Activated CD8-positive, alpha-beta memory T cell treated with anti-CD3 and anti-CD28 coated beads for 4 hours (primary cell): ENCODE measurements at places on chromosomes 7 and 10.

GRCh38 chr10:128908099-128908498 is 558.9 kb upstream of the MGMT start:
- DNase-seq = no peak

DNA sequence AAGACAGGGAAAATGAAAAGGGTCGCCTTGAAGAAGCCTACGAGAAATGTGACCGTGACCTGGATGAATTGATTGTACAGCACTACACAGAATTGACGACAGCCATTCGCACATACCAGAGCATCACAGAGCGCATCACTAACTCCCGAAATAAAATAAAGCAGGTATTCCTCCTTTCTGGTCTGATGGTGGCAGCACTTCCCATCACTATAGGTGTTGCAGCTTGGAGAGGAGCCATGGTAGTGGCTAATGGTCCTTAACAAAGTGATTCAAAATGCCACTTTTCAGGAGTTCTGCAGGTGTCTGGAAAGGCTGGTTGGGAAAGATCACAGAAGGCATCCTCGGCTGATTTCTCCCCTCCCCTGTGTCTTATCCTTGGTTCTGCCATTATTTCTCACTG is 22.1 kb downstream of the EXOC4 start:
- no peak for DNase-seq

DNA sequence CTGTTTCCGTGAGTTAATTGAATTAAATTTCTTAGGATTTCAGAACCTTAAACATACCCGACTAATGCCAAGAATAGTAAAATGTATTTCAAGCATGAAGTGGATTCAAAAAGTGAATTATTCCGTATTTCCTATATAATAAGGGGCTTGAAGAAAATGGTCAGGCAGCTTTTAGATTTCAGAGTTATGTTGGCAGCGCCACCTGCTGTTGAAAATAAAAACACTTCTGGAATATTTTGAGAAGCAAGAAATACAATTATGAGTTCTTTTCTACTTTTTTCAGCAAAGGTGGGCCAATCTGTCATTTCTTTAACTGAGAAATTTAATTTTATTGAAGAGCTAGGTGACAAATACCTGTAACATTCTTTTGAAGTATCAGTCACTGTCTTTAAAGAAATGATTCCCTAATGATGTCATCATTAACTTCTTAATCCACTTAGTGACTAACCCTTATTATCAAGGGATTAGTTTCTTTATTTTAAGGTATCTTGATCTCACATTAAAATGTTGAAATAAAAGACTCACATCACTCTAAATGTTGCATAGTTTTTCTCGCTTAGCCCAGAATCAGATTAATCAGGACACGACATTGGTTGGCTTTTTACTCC is 36.6 kb upstream of the AGR3 start:
- DNase-seq = no peak

DNA sequence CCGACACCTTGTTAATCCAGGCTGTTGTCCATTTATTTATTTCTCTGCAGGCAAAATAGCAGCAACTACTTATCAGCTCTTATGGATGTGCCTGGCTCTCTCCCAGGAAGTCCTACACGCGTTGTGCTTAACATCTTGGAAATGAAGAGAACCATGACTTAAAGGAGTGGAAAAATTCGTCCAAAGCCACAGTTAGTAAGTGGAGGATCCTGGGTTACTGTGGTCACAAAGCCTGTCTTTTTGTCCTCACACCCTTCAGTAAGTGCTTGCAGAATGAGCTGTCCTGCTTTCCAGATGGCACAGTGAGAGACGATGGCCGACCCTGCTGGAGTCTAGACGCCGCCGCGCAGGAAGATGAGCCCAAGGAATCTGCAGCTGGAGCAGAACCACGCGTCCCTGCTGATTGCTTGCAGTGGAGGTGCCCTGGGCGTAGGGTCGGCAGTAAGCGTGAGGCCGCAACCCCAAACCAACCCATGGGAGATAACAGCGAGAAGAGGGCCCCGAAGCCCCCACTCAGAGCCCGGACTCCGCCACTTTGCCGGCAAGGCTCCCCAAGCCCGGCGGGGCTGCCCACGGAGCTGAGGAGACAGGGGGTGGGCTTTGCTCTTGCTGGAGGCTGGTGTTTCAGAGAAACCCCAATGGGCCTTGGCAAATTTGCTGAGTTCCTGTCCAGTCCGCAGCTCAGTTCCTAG is 178.6 kb downstream of the CXCL12 start:
- no peak for DNase-seq

DNA sequence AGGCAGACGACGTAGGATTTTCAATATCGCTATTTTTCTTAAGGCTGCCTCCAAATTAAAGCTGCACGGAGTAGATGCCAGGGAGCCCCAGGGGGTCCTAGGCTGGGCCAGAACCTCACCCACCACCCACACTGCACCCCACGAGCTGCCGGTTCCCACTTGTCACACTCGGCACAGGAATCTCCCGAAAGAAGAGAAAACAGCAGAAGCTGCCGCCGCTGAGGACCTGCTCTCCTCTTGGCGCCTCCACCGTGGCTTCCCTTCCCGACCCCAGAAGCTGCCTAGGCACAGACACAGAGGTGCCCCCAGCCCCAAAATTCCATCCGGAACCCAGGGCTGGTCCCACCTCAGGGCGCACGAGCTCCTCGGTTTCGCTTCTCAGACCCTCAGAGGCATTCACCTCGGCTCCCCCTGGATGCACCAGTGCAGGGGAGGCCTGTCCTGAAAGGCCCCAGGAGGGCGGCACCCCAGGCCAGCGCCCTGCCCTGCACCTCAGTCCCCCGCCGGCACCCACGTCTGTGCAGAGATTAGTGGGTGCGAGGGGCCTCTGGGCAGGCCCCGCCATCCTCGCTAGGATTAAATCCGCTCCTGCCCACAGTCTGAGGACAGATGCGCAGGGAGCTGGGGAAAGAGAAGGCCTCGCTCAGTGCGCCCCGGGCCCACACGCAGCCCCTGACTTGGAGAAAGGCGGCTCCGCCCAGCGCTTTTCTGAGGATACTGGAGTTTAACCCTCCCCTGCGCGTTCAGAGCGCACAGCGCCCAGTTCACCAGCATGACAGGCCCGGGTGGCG is 99.2 kb downstream of the PTPRN2 start:
- no peak for DNase-seq

GRCh38 chr10:72460284-72460876 is 105.7 kb upstream of the DNAJB12 start:
- no peak for DNase-seq

GRCh38 chr7:112180223-112180622 is 26.0 kb downstream of the DOCK4 start:
- DNase-seq = no peak

DNA sequence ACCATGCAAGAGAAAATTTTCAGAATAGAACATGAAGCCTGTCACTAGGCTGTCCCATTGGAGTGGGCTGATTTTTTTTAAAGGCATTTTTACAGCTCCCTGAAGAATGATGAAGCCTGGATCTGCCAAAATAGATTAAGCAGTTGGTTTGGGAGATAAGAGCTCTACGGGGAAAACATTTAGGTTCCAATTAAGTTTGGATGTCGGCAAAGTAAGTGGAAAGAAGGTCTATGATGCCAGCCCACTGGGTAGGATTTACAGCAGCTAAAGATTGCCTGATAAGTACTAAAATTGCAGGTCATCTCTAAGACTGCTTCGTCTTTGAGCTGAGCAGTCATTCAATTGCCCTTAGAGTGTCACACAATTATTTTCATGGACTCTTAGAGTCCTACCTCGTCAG is 939.2 kb upstream of the CELF2 start:
- DNase-seq = no peak

DNA sequence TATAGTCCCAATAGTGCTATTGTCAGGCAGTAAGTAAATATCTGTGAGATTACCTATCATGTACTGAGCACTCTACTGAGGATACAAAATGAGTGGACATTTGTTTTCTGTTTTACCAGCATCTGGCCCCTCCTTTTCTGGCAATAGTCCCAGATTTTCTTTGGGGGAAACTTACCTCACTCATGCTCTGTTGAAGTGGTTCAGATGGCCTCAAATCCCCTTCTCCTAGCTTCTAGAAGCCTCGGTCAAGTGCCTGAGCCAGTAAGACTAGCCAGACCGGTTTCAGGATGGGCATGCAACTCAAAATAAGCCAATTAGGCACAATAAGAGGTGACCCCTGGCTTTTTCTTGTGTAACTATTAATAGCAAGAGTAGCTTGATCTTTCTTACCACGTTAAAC is 19.7 kb downstream of the TRDMT1 start:
- no peak for DNase-seq

DNA sequence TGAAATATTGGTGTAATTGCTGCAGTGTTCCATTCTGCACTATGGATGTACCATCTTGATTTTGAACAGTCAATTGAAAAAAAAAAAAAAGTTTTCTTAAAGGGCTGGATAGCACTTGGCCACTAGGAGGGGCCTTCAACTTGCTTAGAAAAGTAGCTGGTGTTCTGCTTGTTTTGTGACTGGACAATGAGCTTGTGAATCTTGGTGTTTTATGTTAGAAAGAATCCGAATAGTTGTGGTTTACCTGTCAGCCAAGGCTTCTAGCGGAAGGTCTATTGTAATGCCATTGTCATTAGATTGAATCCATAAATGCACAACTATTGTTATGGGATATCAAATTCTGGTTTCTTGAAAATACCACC is 77.1 kb downstream of the BMPER start:
- DNase-seq = no peak

GRCh38 chr7:27946351-27946750 is 206.4 kb downstream of the TAX1BP1 start:
- DNase-seq = no peak

DNA sequence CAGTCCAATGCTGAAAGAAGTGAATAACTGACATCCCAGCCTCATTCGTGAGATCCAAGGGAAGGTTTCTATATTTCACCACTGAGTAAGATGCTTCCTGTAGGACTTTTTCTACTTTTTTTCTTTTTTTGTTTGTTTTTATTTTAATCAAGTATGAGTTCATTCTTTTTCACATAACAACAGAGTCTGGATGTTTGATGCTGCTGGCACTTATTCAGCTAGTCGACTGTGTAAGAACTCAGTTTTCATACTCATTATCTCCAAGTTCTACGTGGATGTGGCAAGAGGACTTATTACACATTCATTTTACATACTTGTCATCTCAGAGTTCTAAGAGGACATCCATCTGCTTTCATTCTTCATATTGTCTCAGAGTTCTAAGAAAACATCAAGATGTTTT is 86.9 kb downstream of the CPXM2 start:
- no peak for DNase-seq

DNA sequence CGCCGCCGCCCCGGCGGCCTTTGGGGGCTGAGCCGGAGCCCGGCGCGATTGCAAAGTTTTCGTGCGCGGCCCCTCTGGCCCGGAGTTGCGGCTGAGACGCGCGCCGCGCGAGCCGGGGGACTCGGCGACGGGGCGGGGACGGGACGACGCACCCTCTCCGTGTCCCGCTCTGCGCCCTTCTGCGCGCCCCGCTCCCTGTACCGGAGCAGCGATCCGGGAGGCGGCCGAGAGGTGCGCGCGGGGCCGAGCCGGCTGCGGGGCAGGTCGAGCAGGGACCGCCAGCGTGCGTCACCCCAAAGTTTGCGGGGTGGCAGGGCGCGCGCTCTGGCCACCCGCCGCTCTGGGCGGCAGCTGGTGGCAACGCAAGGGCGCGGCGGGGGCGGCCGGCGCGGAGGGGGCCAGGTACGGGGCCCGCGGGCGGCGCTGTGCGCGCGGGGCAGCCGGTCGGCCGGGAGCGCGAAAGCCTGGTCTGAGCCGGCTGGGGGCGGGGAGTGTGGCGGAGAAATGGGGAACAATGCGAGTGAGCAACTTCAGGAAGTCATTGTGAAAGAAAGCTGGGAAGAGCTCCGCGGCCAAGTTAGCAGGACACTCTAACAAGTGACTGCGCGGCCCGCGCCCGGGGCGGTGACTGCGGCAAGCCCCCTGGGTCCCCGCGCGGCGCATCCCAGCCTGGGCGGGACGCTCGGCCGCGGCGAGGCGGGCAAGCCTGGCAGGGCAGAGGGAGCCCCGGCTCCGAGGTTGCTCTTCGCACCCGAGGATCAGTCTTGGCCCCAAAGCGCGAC is at the start of gene IKZF1:
Gene IKZF1, plus strand, starts transcription at position 588 of the 782 bp plus-strand sequence. CDS start 14,346 bp downstream, outside the sequence.
- no peak for DNase-seq

DNA sequence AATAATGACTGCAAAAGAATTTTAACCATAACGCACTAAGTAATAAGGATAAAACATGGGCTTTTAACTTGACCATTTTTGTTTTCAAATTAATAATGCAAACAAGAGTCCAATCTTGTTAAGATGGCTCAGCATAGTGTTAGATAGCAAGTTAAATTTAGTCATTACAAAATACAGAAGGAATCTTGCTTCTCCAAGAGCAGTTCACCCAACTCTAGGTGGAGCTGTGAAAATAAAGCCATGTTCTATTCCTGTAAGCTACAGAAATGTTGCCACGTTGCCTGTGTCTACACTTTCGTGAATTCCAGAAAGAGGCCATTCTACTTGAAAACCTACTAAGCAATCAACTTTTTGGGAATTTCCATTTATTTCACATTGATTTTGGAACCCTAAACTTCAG is 191.9 kb downstream of the SFMBT2 start:
- no peak for DNase-seq

- DNase-seq = no peak
These were observed 1.2 kb downstream of the SGCE start for GRCh38 chr7:94654783-94655125.

DNA sequence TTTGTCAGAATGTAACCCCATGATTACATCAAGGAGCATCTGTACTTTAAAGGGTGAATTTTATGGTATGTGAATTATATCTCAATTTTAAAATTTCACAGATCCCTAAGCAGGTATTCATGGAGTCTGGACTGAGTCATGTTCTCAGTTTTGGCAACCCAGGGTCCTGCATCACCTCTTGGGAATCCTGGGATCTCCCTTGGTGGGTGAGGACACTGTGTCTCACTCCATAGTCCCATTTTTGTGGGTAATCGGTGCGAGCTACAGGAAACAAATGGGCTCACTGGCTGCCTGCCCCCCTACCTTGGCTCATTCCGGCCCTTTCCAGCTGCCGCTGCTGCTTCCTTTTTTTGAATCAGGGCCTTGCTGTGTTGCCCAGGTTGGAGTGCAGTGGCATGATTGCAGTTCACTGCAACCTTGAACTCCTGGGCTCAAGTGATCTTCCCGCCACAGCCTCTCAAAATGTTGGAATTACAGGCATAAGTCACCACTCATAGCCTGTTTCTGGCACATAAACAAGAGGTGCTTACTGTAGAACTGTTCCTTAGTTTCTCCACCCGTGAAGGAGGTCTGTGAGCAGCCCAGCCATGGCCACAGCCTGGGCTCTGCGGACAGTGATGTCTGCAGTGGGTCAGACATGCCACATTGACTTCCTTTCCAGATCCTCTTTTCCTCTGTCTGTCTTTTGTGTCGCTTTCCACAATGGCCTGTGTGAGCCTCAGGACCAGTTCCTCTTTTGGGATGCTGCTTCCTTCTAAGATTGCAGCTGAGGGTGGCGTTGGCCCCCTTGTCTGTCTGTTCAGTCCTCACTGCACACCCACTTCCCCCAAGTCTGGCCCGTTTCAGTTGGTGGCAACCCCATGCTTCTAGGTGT is 14.5 kb downstream of the PALD1 start:
- no peak for DNase-seq
